ENCODE measurements at places on chromosomes 11 and 22. TPM values are rescaled to one million over a fixed set of nuclear protein-coding genes. Genes with fewer than 3 reads are reported as not detected.

DNA sequence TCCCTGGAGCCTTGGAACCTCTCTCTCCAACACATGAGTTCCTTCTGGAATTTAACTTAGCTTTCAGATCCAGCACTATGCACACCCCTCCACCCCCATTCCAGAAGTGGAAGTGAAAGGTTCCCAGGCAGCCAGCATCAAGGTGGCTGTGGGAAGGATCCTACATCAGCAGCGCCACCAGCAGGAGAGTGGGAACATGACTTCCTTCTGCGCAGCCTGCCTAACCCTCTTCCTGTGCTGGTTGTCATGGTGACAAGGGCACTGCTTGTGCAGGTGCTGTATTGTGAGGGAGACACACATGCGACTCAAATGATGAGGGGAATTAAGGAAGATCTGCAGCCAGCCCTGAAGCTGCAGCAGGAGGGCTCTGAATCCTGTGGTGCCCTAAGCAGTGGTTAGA is 904.5 kb upstream of the API5 start:
- no peak for DNase-seq

DNA sequence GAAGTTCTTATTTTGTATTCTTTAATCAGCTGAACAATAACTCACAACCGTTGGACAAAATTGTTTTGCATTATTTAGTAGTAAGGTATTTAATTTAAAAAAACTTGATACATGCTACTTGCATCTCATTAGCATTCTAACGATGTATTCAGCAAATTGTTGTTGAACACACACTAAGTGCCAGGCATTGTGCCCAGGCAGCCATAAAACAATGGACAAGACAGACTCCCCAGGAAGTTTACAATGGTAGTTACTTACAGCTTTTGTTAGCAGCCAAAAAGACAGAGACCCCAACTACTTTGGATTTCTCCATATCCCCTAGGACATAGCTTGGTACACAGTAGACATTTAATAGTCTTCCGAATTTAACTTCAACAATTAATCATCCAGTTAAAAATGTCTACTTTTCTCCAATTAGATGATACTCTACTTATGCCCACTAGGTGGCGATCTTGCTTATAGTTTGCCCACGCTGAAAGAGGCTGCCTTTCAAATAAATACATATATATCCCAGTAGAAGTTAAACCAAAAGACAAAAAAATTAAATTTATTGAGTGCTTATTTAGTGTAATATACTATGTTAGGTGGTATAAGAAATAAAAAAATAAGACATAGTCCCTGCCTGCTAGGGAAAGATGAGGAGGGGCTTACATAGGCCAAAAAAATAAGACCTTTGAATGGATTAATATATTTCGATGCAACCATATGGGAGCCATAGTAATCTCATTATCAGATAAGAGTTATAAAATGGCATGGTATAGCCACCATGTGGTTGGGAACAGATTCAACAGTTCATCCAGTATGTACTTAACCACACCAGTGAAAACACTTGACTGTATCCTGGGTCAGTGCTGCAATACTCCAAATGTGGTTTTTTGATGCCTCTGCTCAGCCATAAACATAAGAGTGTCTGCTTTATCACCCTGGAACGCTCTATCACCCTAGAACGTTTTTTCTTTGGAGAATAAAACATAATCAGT is 2.0 kb upstream of the FJX1 start:
- DNase-seq, result no peak

The NPTXR gene
- 18.6 TPM for total RNA-seq

The CARD16 gene
- total RNA-seq, result 6.6 TPM

DNA sequence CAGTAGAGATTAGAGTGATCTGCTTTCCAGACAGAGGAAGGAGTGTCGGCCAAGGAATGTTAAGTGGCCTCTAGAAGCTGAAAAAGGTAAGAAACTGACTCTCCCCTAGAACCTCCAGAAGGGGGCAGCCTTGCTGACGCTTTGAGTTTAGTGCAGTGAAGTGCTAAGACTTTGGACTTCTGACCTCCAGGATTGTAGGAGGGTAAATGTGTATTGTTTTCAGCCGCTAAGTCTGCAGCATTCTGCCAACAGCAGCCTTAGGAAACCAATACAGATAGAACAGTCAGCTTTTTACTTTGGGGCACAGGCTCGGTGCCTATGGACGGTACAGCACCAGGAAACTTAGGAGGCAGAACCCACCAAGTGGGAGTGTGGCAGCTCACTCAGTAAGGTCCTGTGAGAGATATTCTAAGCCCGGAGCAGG is 3.6 kb upstream of the TBC1D22A start:
- no peak for DNase-seq

GRCh38 chr11:42707541-42707940 is 604.3 kb upstream of the API5 start:
- no peak for DNase-seq
